Fibroblast of skin of scalp (primary cell): ENCODE measurements at places on chromosomes 2 and 18.

- DNase-seq, result no peak
These were observed 449.6 kb downstream of the TNS1 start for GRCh38 chr2:217553202-217553601.

DNA sequence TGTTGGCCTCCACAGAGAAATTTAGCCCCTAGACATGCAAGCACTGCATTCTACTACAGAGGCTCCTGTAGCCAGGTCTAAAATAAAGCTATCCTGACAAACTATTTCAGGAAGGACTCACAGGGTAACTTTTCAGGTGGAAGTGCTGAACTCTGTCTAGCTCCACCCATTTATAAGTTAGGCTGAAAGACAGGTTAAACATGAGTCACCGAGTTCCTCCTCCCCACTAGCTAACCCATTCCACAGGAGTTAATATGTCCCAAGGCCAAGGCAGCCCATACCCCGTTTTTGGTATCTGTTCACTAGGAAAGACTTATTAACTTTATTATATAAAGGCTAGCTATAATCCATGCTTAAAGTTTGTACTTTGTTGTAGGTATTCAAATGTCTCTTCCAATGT lies 3.5 kb downstream of the CWC22 start:
- DNase-seq, result no peak

GRCh38 chr2:12059616-12060441 lies 313.4 kb downstream of the LPIN1 start:
- DNase-seq, result peak; percentile 86

DNA sequence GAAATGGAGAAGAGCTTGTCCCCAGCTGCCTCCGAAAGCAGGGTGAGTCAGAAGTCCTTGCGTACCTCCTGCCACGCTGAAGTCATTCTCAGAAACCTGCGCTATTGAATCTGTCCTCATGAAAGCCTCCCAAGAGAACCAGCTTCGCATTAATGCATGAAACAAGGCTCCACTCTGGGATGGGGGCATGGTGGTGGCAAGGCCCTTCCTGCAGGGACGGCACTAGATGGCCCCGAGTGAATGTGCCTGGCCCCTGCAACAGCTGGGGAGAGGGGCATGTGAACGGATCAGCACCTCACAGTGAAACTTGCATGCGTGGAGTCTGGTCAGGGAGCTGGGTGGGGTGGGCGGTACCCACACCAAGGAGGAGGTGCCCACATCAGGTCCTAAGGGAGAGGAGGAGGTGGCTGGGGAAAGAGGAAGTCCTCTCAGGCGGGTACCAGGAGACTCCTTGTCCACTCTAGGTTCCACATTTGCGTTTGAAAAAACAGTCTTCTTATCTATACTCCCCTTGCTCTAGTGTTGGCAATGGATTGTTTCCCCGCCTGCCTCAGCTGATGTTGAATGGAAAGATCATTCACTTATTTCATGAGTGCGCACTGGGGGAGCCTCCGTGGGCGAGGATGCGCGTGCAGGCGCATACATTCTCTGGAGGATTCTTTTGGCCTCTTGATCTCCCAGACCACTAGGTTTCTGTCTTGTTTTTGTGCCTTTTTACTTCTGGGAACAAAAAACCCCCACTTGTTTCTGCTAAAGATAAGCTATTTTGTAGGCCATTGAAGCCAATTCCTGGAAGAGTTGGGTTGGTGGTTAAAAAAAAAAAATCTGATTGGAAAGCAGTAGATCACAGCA lies 104.7 kb downstream of the KLHL29 start:
- DNase-seq, result no peak

GRCh38 chr2:96842600-96842999 lies 1.2 kb downstream of the ANKRD23 start:
- DNase-seq, result no peak

- DNase-seq, result peak; percentile 58
These were observed 170.4 kb upstream of the SESTD1 start for GRCh38 chr2:179435000-179435399.

DNA sequence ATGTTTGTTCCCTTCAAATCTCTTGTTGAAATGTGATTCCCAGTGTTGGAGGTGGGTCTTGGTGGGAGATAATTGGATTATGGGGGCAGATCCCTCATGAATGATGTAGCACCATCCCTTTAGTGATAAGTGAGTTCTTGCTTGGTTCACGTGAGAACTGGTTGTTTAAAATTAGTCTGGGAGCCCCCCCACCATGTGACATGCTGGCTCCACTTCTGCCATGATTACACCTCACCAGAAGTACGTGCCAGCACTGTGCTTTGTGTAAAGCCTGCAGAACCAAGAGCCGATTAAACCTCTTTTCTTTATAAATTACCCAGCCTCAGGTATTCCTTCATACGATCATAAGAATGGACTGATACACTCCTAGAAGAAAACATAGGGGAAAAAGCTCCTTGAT lies 10.1 kb downstream of the ABI2 start:
- no peak for DNase-seq

GRCh38 chr2:166487171-166487570 lies 6.9 kb downstream of the SCN7A start:
- no peak for DNase-seq

GRCh38 chr2:183010112-183010511 lies 28.1 kb downstream of the NCKAP1 start:
- peak; percentile 64 for DNase-seq

DNA sequence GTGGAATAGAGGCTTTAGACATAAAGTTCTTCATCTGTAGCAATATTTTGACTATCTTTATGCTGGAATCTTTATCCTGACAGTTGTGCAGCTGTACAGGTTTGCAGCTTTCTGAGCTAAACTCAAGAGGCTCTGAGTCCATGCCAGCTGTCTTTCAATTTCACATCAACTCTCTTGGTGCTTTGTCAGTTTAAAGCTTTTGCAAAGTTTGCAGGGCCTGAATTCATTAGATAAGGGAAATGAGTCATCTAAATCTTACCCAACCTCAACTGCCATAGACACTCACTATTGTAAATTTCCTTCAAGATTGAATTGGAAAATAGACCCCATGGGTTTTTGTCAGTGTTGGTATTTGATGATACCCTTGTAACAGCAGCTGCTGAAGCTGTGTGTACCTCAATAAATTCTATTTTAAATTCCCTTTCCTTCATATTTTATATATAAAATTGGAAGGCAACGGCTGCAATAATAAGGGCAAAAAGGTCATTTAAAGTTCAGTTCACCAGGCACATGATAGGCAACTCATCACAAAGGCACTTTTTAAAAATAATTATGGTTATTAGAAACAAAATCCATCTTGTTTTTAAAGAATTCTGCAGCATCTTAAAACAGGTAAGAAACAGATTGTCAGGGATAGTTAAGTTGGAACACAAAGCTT lies 169.9 kb upstream of the SLC39A10 start:
- peak; percentile 54 for DNase-seq

DNA sequence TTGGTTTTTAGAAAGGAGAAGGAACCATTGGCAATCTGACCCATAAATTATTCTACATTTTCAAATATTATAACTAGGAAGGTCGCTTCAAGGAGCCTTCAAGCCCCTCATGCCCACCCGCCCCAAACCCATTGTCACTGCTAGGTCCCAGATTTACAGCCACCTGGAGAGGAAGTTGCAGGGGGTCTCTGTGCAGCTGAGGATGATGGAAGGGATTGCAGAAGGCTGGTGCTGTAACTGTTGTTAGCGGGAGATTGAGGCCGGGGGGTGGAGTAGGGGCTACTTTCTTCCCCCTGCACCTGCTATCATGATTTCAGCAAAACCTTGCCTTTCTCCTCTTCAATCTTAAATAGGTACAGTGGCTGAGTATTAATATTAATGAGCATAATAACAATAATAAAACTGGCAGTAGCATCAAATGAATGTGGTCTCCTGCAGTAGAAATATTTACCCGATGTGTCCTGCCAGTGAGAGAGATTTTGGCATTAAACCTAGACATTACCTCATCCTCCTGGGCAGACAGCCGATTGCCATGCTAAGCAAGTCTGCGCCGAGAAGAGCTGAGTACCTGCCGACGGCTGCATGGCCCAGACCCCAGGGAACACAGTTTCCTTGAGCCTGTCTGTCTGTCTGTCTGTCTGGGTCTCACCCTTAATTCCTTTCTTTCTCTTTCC lies 225.4 kb downstream of the FAM210A start:
- DNase-seq, result peak; percentile 78

GRCh38 chr2:180652794-180653193 lies 327.6 kb upstream of the UBE2E3 start:
- DNase-seq, result no peak

DNA sequence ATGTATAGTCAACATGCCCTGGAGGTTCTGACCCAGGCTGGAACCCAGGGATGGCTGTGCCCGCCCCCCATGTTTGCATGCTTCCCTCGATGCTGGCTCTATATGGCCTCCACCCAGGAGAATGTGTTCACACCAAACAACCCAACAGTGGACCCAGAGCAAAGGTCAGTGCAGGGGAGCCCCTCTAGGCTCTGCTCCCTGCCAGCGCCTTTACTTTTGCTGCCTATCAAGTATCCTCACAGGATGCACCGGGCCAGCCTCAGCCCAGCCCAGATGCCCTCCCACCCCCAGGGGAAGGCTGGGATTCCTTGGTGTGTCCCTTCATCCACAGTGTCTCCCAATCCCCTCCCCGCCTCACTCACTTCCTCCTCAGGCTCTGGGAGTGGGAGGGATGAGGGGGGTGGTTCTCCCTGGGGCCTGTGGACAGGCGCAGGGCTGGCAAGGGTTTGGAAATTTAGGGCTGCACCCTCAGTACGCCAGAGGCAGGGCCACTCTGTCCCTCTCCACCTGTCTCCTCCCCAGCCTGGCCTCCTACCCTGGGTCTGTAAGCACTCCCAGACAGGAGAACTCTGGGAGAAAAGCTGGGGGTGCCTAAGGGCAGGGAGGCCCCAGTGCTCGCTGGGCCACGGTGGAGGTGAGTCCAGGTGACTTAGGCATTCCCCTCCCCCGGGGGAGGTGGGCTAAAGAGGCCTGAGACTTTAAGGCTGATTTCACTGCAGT lies 2.3 kb downstream of the ATP6V1B1 start:
- DNase-seq, result no peak

GRCh38 chr2:13607139-13607538 lies 890.4 kb downstream of the TRIB2 start:
- DNase-seq, result no peak

GRCh38 chr2:64244037-64244416 lies 99.8 kb upstream of the PELI1 start:
- no peak for DNase-seq

- no peak for DNase-seq
These were observed 533.6 kb upstream of the FSHR start for GRCh38 chr2:49687918-49688317.

- no peak for DNase-seq
These were observed 3.6 kb upstream of the RNF144A start for GRCh38 chr2:6913415-6914157.

DNA sequence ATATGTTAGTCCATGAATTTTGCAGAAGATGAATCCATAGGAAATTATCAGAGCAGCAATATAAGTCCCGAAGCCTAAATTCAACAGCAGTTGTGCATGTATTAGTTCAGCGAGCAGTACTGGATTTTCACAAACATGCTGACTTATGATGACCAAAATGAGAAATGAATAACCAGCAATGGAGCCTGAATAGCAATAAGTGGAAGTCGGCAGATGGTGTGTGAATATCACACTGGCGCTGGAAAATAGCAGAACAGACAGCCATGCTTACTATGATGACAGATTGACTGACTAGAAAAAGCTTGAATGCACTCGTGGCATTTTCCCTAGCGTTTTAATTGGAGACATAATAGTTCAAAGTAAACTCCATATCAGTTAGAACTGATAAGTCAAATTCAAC lies 1114.5 kb downstream of the DSC3 start:
- DNase-seq, result no peak
